Ovary (tissue), 10 donors: ENCODE measurements at places on chromosomes 2 and 18. TPM values are rescaled to one million over a fixed set of nuclear protein-coding genes. Genes with fewer than 3 reads are reported as not detected.

DNA sequence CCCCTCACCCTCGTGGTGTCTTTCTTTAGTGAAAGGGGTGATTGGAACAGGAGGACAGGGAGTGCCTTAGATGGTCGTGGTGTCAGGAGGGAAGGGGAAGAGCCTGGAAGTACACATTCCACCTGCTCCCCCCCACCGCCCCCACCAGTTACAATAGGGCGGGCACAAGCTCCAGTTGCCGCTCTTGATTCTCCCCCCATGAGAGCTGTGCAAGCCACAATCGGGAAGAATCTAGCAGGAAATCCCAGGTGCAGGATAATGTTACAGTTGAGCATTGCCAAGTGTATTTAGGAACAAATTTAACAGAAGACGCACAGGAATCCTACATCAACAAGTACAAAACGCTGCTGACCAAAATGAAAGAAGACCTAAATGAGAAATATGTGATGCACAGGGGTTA, 73.6 kb downstream of the ASAP2 start:
- no peak for DNase-seq

DNA sequence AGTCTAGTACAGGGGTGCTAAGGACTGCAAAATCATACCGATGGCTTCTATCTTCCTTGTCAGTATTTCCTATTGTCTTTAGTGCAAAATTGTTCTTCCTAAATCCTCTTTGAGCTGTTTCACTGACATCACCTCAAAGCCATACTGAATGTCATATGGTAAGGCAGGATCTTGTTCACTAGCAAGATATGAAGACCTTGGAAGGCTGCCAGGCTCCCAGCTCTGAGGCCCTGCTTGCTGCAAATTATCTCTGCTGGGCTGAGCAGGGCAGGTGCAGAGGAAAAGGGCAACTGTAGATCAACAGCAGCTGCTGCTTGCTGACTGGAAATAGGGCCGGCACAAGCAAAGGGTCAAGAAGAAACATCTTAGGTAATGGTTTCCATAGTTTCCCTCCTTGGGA, 58.2 kb downstream of the PMAIP1 start:
- no peak for DNase-seq

Gene DNAJC5G
- not detected for total RNA-seq

DNA sequence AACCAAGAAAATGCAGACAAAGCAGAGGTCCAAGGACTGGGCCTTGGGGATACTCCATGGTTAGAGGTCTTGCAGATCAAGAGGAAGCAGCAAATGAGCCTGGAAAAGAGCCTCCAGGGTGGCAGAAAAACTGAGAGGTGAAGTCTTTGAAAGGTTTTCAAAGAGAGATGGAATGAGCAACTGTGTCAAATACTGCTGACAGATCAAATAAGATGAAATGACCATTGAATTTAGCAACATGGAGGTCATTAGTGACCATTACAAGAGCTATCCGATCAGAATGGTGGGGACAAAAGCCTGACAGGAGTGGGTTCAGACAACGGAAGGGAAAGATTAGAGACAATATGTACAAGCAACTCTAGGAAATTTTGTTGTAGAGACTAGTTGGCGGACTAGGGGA, 1.5 kb downstream of the CLHC1 start:
- DNase-seq = no peak

- DNase-seq = no peak
Measured at GRCh38 chr2:37795456-37795855, 124.0 kb upstream of the CDC42EP3 start.

Gene ARHGEF33
- 2.2 TPM for total RNA-seq

DNA sequence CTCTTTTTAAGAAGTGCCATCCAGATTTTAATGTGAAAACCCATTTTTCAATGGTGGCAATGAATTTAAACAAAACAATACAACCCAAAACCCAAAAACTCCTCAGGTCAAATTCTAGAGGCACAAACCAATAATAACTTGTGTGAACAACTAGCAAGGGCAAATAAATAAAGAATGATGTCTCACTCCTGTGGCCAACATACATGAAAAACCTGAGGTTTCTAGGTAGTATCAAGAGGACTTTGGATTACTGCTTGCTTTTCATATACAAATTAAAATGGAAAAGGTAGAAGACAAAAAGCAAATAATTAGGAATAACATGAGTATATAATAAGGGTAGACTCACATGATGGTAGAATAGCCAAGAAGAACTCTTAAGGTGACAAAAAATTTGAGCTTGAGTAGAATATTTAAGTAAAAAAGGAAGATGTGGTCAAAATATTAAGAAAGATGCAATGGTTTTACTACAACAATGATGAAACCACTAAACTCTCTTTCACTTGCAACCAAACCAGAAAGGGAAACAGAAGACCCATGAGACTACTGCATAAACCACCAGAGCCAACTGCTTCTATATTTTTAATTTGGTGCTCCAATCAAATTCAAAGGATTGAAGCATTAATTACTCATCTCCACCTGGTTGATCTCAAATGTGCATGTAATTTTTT, 53.5 kb downstream of the DARS1 start:
- DNase-seq = no peak

DNA sequence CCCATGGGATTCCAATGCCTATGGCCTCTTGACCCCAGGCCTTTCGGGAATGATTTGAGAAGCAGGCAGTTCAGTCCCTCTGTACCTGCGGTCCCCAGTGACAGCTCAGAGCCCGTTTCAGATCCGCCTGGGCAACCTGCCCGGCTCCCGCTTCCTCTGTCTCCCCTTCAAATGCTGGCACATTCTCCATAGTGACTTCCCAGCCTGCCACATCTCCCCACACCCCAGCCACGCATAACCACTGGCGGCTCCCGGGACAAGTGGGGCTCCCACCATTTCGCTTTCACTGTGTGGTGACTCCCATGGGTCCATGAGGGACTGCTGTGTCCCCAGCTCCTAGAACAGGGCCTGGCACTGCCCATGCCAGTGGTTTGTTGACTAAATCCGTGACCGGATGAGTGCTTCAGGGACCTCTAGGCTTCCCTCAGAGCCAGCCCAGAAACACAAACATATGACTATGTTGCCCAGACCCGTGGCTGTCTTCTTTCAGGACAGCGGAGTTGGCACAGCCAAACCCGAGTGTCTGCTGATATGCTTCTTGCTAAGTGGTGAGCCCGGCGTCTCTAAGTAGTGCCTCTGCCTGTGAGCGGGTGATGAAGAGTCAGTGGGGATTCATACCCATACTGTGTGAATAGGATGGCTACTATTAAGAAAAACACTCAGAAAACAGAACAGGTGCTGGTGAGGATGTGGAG, 91.2 kb downstream of the GLI2 start:
- no peak for DNase-seq

GRCh38 chr2:163185160-163185559, 346.6 kb upstream of the KCNH7 start:
- no peak for DNase-seq

DNA sequence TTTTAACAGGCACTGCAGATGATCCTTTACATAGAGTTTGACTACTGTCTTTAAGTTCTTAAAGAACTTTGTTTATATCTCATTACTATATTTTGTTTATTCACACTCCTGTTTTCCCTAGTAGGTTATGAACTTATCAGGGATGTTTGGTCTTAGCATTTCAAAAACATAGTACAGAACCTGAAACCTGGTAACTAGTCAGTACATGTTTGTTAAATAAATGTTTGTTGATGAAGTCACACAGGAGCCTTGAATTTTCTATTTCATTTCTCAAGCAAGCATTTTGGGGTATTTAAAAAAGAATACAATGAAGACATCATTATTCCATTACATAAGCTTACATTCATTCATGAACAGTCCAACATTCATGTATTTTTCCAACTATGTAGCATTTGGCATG, 280.3 kb upstream of the ZSWIM2 start:
- DNase-seq = no peak

- peak; percentile 51 for DNase-seq
Measured at GRCh38 chr18:79575891-79576685, 103.5 kb upstream of the CTDP1 start.

- DNase-seq = no peak
Measured at GRCh38 chr2:236162031-236162845, 5.9 kb downstream of the GBX2 start.

Gene FMNL2
- total RNA-seq = 38.6 TPM

GRCh38 chr2:218301176-218301819, 9.0 kb upstream of the TMBIM1 start:
- DNase-seq = peak; percentile 83

GRCh38 chr2:237943395-237944094, 23.3 kb upstream of the UBE2F start:
- DNase-seq = no peak

DNA sequence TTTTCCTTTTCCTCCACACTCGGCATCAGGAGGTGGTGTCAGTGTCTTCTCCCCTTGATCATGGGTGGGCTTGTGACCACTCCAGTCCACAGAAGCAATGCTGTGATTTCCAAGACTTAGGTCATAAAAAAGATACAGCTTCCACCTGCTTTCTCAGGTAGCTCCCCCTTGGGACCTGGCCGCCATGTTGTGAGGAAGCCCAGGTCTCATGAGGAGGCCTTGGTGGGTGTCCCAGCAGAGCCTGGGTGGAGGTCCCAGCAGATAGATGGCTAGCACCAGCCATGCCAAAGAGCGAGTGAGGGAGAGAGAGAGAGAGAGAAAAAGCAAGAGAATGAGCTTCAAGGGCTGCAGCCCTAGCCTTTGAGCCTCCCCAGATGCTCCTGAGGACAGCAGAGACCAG, 16.0 kb downstream of the SLC66A2 start:
- DNase-seq = peak; percentile 10

Gene EML6
- total RNA-seq = 0.24 TPM
